ENCODE measurements at places on chromosomes 2 and 18. TPM values are rescaled to one million over a fixed set of nuclear protein-coding genes. Genes with fewer than 3 reads are reported as not detected.

- no peak overlapping the region for H3K27ac ChIP-seq
- DNase-seq = no peak
- no peaks in the 10 kb centered on the region for H3K27me3 ChIP-seq
- no peak overlapping the region for H3K4me3 ChIP-seq
- H3K36me3 ChIP-seq = no peaks in the 10 kb centered on the region
These were observed 352.4 kb downstream of the LRP1B start for GRCh38 chr2:141778315-141778835.

- no peak for DNase-seq
- no peaks in the 10 kb centered on the region for H3K4me1 ChIP-seq
- no peaks in the 10 kb centered on the region for H3K36me3 ChIP-seq
- no peak overlapping the region for H3K4me3 ChIP-seq
These were observed 249.0 kb downstream of the LPIN1 start for GRCh38 chr2:11995456-11995855.

- H3K27me3 ChIP-seq = peaks cover 4% of the 10 kb centered on the region
- H3K27ac ChIP-seq = no peak overlapping the region
- no peak overlapping the region for H3K4me3 ChIP-seq
- no peaks in the 10 kb centered on the region for H3K36me3 ChIP-seq
These were observed 434.7 kb upstream of the HS6ST1 start for GRCh38 chr2:128753321-128753720.

- H3K4me3 ChIP-seq = no peak overlapping the region
- no peaks in the 10 kb centered on the region for H3K27me3 ChIP-seq
- no peak for DNase-seq
- H3K4me1 ChIP-seq = no peaks in the 10 kb centered on the region
- no peak overlapping the region for H3K27ac ChIP-seq
- no peaks in the 10 kb centered on the region for H3K36me3 ChIP-seq
These were observed 665.2 kb upstream of the NRXN1 start for GRCh38 chr2:51697095-51697494.

The CCDC74A gene
- total RNA-seq = 5.2 TPM

- H3K36me3 ChIP-seq = no peaks in the 10 kb centered on the region
- no peaks in the 10 kb centered on the region for H3K4me1 ChIP-seq
- H3K4me3 ChIP-seq = no peak overlapping the region
- DNase-seq = no peak
- H3K27ac ChIP-seq = no peak overlapping the region
- peaks cover 12% of the 10 kb centered on the region for H3K27me3 ChIP-seq
These were observed 62.5 kb upstream of the RAPGEF4 start for GRCh38 chr2:172673056-172673683.

DNA sequence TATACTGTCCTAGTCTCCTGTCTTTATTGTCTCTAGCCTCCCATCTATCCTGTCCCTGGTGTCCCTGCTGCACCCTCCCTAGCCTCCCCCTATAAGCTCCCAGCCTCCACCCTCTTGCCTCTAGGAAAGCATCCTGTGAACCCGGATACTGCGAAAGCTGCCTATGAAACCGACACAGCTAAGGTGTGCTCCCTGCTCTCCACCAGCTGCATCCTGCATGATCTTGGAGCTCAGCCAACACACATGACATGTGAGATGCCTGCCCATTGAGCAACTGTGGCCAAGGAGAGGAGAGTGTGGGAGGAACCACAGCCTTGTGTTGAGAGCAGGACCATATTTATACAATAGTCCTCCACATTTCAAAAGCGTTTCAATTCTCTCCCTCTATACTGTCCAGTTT, 187.1 kb downstream of the ZBTB7C start:
- no peak overlapping the region for H3K4me3 ChIP-seq
- no peaks in the 10 kb centered on the region for H3K27me3 ChIP-seq
- no peaks in the 10 kb centered on the region for H3K36me3 ChIP-seq
- peak; percentile 64 for DNase-seq
- peaks cover 34% of the 10 kb centered on the region for H3K4me1 ChIP-seq

GRCh38 chr2:113076954-113077669, 9.3 kb downstream of the IL1F10 start:
- no peak overlapping the region for H3K27ac ChIP-seq
- H3K4me3 ChIP-seq = no peak overlapping the region
- peaks cover 4% of the 10 kb centered on the region for H3K4me1 ChIP-seq
- DNase-seq = no peak

DNA sequence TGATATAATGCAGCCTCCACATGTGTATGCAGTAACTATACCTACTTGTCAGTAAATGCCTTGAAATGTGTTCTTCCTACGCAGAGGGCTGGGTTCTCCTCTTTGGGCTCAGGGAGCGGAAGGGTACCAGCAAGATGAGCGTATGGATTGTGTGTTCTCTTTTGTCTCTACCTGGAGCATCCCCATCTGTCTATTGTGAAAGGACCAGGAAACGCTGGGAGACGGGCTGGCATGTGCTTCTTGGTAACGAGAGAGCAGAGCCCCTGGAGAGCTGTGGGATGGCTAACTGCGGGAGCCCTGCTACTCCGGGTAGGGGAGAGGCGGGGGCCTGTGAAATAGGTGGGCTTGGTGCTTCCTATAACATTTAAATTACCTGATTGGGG, 80.9 kb downstream of the BCL2 start:
- H3K27ac ChIP-seq = no peak overlapping the region
- DNase-seq = no peak

DNA sequence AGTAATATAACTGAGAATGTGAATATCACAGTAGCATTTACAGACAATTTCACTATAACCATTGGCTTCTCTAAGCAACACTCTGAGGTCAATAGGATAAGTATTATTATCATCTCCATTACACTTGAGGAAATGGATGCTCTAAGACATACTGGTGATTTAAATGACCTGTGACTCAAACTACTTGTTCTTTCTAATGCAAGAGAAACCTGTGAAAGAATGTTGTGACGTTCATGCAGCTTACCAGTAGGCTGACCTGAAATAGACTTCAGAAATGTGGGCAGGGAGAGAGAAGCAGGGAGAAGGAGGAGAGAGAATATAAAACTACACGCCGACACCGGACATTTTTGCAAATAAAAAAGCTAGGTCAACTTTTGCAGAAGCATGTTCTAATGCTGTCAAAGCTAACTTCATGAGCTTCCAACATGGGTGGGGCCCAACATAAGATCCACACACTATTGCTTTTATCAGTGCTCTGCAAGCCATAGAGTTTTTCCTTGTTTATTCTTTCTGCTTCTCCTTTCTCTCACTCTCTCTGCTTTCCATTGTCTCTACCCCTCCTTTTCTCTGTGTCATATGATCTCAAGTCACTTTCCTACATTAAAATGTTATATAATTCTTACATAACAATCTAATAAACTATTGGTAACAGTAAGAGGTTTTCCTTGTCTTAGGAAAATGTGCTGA, 217.6 kb upstream of the FN1 start:
- H3K27ac ChIP-seq = no peak overlapping the region
- no peaks in the 10 kb centered on the region for H3K4me1 ChIP-seq
- H3K4me3 ChIP-seq = no peak overlapping the region
- DNase-seq = no peak
- no peaks in the 10 kb centered on the region for H3K27me3 ChIP-seq

DNA sequence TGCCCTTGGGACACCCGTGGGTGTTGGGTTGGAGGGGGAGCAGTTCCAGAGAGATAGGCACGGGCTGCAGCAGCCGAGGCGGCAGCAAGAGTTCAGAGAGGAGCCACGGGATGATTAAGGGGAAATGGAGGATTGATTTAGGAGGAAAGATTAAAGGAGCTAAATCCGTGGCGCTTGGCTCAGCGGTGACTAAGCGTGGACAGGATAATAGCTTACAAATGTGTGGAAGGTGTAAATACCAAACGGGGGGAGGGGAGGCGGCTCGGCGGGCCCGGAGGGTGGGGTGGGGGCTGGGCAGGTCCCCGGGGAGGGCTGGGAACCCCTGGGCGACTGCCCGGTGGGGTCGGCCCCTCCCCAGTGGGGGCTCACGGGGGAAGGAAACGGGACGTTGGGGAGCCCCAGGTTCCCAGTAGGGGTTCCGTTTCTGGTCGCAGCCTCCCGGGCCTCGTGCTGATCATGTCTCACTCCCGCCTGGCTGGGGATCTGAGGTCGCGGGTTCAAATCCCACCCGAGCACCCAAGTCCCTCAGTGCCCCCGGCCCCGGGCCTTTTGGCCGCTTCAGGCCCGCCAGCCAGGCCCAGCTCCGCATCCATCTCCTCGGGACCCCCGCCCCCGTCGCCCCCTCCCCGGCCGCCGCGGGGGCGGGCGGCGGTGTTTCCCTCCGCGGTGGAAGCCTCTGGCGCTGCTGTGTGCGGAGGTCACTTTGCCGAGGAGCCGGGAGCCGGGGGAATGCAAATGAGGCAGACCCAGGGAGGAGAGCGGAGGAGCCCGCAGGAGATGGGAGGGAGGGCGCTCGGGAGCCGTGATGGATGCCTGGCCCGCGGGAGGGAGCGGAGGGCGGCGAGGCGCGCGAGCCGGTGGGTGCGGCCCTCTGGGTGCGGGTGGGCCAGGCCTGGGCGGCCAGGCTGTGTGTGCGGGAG, 8.1 kb downstream of the ASIC4 start:
- no peak overlapping the region for H3K27ac ChIP-seq
- peaks cover 78% of the 10 kb centered on the region for H3K27me3 ChIP-seq
- H3K4me1 ChIP-seq = peaks cover 2% of the 10 kb centered on the region
- no peak for DNase-seq
- no peak overlapping the region for H3K4me3 ChIP-seq
